ENCODE measurements at places on chromosomes 1 and 21.

DNA sequence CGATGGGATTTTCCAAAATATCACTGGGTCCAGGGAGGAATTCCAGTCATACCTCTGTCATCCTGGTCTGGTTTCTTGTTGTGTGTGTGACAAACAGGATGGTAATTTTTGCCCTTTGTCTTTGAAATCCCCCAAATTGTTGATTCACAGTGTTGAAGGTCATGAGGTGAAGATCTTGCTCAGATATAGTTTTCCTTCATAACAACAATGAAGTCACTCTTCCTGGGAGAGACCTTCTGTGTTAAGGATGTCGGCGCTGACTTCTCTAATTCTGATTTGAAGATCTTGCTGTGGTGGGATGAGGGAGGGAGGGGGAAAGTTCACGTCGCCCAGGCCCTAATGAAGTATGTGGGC, 32.2 kb upstream of the MPZL1 start:
- DNase-seq, result no peak

DNA sequence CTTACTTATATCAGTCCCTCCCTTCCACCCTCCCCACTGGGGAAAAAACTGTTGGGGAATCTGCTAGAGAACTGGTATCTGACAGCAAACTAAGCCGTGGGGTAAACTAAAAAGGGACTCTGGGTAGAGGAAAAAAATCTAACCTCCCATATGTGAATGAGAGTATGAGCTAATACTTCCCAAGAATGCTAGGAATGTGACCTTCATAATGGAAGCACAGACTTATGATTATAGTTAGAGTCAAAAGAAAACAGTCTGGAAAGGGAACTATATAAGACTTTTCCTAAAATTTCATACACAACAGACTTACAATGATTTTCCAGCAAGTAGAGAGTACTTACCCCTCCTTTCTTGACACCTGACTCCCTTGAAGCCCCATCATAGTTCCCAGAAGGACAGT, 23.0 kb upstream of the RBBP5 start:
- DNase-seq, result no peak

DNA sequence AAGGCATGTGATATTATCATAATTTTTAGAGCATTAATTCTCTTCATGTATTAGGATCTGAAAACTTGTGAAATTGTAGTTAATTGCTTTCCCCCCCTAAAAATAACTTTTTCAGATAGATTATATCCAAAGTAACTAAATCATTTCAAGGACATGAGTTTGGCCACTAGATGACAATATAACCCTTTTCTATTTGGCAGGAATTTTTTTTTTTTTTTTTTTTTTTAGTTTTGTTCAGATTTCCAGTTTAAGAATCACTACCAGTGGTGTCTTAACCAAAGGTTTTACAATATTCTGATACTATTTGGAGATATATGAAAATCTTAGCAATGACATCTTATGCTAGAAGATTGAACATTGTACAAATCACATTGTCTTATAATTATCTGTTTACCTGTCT, 370.8 kb downstream of the AMY1C start:
- no peak for DNase-seq

DNA sequence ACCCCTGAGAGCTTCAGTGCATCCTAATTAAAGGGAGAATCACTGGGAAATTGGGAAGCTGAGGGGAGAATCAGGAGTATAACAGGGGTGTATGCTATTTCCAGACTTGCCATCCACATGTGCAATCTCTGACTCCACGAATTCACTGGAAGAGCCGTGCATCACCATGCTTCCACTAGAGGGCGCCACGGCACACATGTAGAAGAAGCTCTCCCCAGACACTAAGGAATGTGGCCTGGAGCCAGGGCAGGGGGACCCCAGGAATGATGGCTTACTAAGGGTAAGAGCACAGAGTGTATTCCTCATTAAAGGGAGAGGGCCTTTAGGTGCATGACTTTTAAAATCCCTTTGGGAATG, 81.5 kb downstream of the ABCA4 start:
- DNase-seq, result peak; percentile 23

- no peak for DNase-seq
Observed at GRCh38 chr1:54309631-54310366, 96.4 kb downstream of the SSBP3 start.

DNA sequence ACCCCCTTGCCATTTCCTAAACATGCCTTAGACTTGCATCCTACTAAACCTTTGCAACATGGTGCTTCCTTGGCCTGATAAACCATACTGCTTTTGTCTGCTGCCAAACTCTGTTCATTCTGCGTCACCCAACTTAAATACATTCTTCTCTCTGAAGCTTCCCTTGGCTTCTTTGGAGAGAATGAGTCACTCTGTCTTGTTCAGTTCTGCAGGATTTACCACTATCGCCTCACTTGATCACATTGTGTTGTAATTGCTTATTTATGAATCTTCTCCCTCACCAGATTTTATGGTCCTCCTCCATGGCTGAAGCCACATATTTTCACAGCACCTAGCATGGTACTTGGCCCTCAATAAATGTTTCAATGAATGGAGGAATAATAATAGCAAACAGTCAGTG, 21.7 kb upstream of the TUT4 start:
- DNase-seq, result no peak

DNA sequence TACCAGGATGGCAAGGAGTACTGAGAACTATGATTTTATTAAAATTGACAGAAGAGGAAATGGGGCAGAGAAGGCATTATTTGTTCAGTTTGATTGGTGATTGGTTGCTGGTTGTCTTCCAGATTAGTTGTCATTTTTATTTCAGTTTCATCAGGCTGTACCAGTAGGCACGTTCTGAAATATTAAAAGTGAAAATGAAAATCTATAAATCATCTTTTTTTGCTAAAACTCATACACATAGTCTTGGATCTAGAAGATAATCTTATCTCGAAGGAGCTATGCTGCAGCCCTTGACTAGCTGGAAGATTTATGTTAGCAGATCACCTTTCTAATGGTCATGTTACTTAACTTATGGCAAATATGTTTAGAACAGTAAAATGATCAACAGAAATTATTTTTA, 29.0 kb downstream of the NEK7 start:
- DNase-seq, result no peak

- peak; percentile 59 for DNase-seq
Observed at GRCh38 chr1:111592389-111593361, 26.9 kb upstream of the RAP1A start.

DNA sequence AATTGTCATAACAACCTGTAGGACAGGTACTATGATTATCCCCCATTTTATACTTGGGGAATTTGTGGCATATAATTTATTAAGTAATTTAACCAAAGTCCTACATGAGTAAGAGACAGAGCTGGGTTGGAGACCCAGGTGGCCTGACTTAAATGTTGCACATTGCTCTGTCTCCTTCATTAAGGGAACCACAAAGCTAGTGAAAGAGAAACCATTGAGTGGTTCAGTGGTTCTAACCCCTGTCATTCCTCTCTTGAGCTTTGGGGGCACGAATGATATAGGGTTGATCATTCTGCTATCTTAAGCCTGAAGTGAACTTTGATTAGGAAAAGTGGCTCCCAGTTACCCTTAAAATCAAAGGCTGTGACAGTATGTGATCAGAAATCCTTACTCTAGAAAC, 5.3 kb upstream of the MAP3K7CL start:
- no peak for DNase-seq

- DNase-seq, result no peak
Observed at GRCh38 chr1:40986956-40987355, 7.5 kb downstream of the CTPS1 start.

DNA sequence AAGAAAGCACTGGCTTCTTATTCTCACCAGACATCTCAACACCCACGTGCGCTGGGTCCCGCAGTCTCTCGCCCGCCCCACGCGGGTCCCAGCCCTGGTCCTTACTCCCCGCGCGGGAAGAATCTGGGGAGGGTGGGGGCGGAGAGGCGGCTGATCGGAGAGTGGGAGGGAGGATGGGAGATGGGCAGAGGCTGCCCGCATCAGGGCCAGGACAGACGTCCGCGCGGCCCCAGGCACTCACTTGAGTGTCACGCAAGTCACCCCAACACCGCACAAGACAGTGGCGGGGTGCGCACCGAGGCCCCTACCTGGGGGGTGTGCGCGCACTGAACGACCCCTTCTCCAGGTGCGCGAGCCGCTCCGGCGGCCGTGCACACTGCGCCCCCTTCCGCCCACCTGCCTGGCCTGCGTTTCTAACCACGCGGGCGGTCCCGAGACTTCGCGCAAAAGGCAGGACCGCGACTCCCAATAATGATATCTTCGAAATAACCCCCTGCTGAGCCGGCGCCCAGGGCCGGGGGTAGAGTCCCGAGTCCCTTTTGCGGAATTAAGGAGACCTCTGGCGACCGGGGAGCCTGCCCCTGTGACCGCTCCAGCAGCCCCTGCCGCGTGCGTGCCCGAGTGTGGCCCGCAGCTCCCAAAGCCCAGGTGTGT, 6.0 kb upstream of the SIM2 start:
- DNase-seq, result no peak

- DNase-seq, result no peak
Observed at GRCh38 chr1:88321706-88322105, 362.4 kb upstream of the PKN2 start.

DNA sequence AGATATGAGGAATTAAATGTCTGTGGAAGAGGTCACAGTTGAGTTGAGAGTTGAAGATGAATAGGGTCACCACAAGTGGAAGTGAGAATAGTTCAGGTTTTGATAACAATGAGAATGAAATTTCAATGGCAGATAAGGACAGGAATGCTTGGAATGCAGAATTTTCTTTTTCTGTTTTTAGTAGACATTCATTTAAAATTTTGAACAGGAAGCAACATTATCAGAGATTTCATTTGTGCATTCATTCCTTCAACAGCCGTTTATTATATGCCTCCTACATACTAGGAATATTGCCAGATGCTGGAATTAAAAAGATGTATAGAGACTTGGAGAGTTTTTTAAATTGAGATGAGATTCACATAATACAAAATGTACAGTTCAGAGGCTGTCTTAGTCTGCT, 126.8 kb downstream of the ITSN1 start:
- DNase-seq, result no peak

GRCh38 chr1:62595647-62596046, 1.7 kb upstream of the ANGPTL3 start:
- DNase-seq, result no peak

- no peak for DNase-seq
Observed at GRCh38 chr1:40612345-40612831, 53.1 kb downstream of the RIMS3 start.

GRCh38 chr1:241985787-241986186, 13.1 kb downstream of the MAP1LC3C start:
- DNase-seq, result no peak

GRCh38 chr1:209803568-209803967, 2.4 kb downstream of the IRF6 start:
- no peak for DNase-seq

GRCh38 chr1:203506858-203507626, 13.1 kb downstream of the OPTC start:
- DNase-seq, result no peak

DNA sequence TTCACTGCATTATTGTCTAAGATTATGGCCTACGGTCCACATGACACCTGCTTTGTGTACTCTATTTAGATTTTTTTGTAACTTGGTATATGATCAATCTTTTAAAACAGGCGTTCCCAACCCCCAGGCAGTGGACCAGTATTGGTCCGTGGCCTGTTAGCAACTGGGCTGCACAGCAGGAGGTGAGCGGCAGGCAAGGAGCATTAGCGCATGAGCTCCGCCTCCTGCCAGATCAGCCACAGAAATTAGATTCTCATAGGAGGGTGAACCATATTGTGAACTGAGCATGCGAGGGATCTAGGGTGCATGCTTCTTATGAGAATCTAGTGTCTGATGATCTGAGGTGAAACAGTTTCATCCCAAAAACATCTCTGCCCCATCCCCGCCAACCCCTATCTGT, 228.4 kb upstream of the NR5A2 start:
- no peak for DNase-seq

- DNase-seq, result no peak
Observed at GRCh38 chr1:36172017-36172747, 16.2 kb downstream of the MAP7D1 start.

- DNase-seq, result no peak
Observed at GRCh38 chr1:101595881-101596374, 359.1 kb downstream of the S1PR1 start.

GRCh38 chr1:9900142-9901043, 9.7 kb downstream of the CTNNBIP1 start:
- DNase-seq, result peak; percentile 43

DNA sequence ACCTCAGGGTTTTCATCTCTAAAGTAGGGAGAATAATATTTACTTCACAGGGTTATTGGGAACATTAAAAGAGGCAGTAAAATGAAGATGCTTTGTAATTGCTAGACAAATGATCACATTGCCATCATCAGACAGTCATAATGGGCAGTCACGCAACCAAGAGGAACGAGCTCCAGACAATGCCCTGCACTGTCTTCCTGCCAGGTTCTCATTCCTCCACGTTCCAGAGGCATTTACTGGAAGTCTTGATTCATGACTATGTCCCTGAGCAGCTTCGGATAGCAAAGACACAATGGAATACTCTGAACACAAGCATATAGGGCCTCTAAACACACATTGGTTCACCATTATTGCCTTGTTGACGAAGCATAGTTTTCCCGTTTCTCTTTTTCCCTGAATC, 389.7 kb downstream of the NTNG1 start:
- DNase-seq, result no peak

GRCh38 chr1:241536304-241536703, 4.1 kb downstream of the KMO start:
- no peak for DNase-seq

DNA sequence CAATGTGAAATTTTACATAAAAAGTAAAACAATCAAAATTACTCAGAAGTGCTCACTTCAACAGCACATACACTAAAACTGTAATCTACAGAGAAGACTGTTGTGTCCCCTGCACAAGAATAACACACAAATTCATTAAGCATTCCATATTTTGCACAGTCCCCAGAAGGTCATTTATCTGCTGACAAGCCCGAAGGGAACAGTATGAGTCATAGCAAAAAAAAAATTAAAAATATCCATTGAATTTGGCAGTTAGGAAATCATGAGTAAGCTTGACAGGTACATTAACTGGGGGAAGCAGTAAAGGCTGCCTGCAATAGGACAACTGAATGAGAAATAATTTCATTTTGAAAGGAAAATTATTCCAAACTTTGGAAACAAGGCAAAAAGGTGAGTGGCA, 3.3 kb upstream of the CACYBP start:
- DNase-seq, result no peak

GRCh38 chr1:25031966-25032667, 102.0 kb upstream of the RUNX3 start:
- DNase-seq, result no peak

DNA sequence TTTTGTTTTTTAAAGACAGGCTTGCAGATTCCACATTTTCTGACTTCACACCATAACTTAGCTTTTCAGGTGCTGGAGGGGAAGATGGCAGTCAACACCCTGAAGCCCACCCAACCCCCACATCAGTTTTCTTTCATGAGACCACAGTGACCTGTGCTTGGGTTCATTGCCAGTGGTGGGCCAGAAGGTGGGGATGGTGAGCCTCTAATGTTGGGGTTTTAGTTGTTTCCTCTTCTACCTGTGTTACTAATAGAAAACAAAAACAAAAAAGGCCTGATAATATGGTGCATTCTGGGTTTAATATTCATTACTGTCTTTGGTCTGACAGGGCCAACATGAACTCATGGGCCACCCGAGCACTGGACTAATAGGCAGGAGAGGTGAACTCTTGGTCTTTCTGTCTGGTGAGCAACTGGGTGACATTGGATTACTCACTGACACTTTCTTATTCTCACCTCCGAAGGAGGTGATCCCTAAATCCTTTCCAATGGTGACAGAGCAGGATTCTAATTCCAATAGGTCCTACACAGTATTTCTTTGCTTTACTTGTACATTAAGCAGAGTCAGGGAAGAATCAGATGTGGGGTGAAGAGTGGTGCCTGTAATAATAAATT, 132.8 kb downstream of the CLIC6 start:
- DNase-seq, result no peak
